ENCODE measurements at places on chromosomes 12 and 14. TPM values are rescaled to one million over a fixed set of nuclear protein-coding genes. Genes with fewer than 3 reads are reported as not detected.

DIP2B gene
- 21.1 TPM for total RNA-seq

GUCY2C gene
- total RNA-seq, result not detected

MIP gene
- not detected for total RNA-seq

MDM2 gene
- 44.3 TPM for total RNA-seq

TMEM120B gene
- 5.4 TPM for total RNA-seq

RPL10L gene
- total RNA-seq, result not detected

STYK1 gene
- 0.56 TPM for total RNA-seq

POLR3B gene
- 7.9 TPM for total RNA-seq

FBXW8 gene
- total RNA-seq, result 21.6 TPM

NINJ2 gene
- total RNA-seq, result 8.6 TPM

ENDOU gene
- 2.2 TPM for total RNA-seq

CCDC198 gene
- total RNA-seq, result not detected

CISTR gene
- total RNA-seq, result not detected

C12orf54 gene
- not detected for total RNA-seq

CAPZA3 gene
- total RNA-seq, result not detected

HHIPL1 gene
- 2.2 TPM for total RNA-seq

KERA gene
- not detected for total RNA-seq

SRGAP1 gene
- 10.6 TPM for total RNA-seq

ADCY6 gene
- 57.1 TPM for total RNA-seq

ASPG gene
- not detected for total RNA-seq

KRT83 gene
- total RNA-seq, result not detected

KRT85 gene
- not detected for total RNA-seq

NXPH4 gene
- total RNA-seq, result 0.56 TPM

PRPF39 gene
- total RNA-seq, result 26.6 TPM

LRP1-AS gene
- total RNA-seq, result not detected

HOTAIR gene
- not detected for total RNA-seq

KRT80 gene
- total RNA-seq, result 5.5 TPM

BIN2 gene
- 26.5 TPM for total RNA-seq

ABCB9 gene
- 1.3 TPM for total RNA-seq

LGR5 gene
- 2.4 TPM for total RNA-seq

SCN8A gene
- 0.60 TPM for total RNA-seq

Measured in omental fat pad (tissue), 4 donors.